Nucleus accumbens (tissue), 56 donors: ENCODE measurements at places on chromosomes 1 and 21.

DNA sequence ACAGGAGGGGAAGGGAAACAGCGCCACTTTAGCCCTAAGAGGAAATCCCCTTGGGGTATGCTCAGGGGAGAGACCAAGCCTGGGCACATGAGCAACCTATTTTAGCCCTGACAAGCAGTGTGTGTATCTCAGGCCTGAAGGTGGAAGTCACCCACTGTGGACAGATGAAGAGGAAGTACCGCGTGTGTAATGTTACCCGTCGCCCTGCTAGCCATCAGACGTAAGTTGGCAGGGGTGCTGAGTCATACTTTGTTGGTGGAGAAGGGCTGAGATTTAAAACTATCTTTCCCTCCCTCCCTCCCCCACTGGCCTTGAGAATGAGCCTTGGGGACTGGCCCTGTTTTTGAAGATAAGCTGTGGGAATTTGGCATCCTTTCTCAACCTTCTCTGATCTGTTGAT lies 11.2 kb downstream of the AGO1 start:
- DNase-seq: no peak

- DNase-seq: no peak
Observed at GRCh38 chr1:34975338-34975737, 9.8 kb downstream of the TMEM35B start.

DNA sequence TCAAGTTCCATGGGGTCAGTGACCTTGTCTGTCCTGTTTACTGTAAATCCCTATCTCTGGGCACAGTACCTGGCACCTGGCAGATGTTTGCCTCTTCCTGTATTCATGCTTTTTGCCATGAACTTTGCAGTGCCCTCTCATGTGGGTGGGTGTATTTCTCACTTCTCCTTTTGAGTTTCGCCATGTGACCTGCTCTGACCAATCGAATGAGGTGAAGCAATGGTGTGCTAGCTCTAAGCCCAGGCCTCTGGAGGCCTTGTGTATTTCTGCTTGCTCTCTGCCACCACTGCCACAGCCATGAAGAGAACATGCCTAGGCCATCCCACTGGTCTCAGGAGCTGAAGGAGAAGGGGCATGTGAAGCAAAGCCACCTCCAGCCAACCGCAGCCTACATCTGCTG lies 185.5 kb upstream of the ZC3H12A start:
- DNase-seq: no peak

DNA sequence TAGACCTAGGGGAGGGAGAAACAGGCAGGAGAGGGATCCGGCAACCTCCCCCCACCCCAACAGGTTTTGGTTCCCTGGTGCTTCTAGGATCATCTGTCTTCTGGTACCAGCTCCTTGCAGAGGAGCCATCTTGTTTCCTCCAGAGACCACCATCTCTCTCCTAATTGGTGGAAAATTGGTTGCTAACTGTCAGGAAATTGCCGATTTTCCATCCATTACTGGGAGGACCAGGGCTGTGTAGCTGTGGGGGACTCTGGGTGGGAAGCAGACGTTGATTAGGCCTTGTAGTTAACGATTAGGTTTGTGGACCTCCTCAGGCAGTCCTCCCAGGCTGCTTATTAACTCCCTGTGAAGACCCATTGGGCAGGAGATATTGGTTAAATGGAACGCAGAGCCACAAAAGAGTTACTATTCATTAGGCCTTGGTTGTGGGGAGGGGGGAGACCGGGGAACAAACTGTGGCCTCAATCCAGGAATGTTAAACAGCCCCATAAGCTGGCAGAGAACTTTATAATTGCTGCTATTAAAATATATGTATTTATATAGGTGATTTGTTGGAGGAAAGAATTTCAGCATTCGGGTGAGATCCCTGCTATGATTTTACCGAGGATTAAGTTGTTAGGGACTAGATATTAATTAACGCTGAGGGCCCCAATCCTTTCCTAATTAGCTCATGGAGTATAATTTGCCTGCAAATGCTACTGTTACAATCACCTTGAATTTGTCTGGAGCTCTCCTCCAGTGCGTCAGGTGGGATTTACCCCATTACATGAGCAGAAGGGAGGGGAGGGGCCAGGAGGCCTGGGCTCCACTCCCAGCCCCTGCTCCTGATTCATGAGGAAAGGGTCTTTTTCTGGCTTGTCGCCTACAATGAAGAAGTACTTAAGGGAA lies 61.2 kb upstream of the TRABD2B start:
- no peak for DNase-seq

DNA sequence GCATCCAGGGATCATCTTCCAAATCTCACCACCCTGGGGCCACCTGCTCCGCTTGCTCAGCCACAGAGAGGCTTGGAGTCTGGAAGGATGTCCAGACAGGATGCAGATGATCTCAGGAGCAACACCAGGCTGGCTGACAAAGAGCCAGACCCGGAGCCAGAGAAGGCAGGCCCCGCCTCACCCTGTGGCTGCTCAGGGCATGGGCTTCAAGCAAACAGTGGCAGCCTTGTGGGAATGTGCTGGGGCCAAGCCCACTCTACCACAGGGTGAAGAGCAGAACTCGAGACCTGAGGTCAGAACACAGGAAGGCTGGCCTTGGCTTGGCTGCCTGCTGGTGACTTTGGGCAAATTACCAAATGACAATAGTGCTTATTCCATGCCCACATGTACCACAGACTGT lies 45.5 kb downstream of the MRPL37 start:
- DNase-seq: no peak

DNA sequence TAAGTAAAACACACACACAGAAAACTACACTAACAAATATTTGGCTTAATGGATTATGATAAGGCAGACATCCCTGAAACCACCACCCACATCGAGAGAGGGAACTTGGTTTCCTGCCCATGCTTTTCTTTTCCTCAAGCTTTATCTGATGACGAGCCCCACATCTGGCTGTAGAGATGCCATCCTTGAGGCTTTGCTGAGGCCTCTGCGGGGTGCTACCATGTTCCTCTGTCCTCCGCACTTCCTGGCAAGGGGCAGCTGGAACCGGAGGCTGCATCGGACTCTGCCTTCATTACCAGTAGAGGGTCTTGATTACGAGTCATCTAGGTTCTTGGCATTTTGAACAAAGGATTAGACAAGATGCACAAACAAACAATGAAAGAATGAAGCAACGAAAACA lies 21.7 kb upstream of the C1orf174 start:
- DNase-seq: no peak

- DNase-seq: no peak
Observed at GRCh38 chr21:19692231-19692630, 1288.6 kb upstream of the TMPRSS15 start.

DNA sequence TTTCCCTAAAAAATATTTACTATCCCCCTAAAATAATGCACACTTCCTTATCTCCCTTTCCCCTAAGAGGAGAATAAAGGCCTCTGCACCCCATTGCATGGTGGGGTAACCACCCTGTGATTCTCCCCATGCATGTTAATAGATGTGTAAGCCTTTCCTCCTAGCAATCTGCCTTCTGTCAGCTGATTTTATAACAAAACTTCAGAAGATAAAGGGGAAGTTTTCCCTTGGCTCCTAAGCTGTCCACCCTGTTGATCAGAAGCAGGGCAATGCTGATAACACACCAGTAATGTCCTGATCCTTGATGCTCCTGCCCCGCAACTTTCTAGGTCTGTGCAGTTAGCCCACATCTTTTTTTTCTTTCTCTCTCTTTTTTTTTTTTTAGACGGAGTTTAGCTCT lies 11.4 kb upstream of the RNF187 start:
- no peak for DNase-seq

DNA sequence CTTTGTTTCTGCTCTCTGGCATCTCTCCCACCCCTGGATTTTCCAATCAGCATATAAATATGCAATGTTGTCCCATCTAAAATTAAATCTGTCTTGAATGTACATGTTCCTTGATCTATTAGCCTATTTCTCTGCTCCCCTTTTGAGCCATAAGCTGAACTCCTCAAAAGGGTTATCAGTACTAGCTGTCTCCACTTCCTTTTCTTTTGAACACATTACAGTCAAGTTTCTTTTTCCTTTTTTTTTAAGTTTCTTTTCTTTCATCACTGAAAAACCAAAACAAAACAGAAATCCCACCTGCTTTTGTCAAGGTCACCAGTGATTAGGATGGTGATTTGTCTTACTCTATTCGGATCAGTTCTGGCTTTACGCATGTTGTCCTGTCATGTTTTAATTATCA lies 29.3 kb downstream of the XCL2 start:
- DNase-seq: no peak
